ENCODE measurements at places on chromosomes 13 and 19.
A peak's percentile ranks its signal among the peaks of the same experiment; 100 is the strongest.

DNA sequence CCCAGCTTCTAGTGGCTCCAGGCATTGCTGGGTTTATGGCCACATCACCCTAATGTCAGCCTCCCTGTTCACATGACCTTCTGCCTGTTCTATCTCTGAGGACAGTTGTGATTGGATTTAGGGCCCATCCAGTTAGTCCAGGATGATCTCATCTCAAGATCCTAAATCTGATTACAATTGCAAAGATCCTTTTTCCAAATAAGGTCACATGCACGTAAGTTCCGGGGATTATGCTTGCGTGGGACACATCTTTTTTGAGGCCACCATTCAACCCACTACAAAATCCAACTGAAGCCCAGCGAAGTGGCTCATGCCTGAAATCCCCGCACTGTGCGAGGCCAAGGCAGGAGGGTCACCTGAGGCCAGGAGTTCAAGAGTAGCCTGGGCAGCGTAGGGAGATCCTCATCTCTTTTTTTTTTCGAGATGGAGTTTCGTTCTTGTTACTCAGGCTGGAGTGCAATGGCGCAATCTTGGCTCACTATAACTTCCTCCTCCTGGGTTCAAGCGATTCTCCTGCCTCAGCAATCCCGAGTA is 12.3 kb downstream of the PLD3 start:
- no peak for DNase-seq

GRCh38 chr19:4358709-4359626 is 15.6 kb downstream of the MPND start:
- DNase-seq, result no peak

GRCh38 chr19:38478273-38478971 is 44.9 kb downstream of the RYR1 start:
- no peak for DNase-seq

DNA sequence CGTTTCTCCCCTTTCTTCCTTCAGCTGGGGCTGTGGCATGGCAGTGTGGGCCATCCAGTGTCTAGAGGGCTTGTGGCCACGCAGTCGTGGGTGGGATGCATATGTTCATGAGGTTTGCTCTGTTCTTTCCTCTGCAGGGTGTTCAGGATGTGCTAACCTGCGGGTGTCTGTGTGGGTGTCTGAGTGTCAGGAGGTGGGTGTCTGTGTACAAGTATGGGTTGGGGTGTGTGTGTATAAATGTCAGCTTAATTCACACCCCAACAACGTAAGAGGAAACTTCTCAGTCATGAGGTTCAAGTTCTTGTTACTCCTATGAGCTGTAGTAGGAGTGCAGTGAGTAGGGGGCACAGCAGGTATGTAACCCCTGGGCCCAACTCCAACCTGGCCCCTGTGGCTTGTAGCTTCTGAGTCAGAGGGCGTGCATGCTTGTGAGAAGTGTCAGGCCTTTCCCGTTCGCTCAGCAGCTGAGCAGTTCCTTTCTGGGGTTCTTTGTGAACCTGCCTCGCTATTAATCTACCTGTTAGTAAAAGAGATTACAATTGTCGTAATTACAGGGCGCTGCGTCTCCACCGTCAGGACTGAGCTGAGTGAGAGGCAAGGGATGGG is 49.1 kb downstream of the NFIX start:
- DNase-seq, result no peak

DNA sequence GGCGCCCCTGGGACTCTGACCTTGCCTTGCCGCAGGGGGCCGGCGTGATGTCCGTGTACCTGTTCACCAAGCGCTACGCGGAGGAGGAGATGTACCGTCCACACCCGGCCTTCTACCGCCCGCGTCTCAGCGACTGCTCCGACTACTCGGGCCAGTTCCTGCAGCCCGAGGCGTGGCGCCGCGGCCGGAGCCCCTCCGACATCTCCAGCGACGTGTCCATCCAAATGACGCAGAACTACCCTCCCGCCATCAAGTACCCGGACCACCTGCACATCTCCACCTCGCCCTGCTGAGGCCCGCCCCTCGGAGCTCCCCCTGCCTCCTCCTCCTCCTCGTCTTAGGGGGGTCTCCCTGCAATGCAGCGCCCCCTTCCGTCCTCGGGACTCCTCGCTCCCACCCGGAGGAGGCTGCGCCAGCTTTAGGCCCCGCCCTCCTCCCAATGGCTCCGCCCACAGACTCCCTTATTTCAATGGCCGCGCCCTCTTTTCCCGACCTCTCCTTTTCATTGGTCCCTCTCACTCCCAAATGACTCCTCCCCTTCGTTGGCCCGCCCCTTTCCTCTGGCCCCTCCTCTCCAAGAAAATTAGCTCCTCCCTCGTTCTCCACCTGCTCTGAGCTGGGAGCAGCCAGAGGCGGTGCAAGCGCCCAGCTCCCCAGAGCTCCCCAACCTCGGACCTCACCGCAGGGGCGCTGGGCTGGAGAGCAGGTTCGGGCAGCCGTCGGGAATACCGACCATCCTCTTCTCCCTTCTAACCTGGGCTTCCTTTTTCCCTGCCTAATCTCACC is 20.5 kb upstream of the CACNG8 start:
- DNase-seq, result no peak

- no peak for DNase-seq
Observed at GRCh38 chr13:95530178-95530577, 22.3 kb upstream of the CLDN10 start.

- DNase-seq, result no peak
Observed at GRCh38 chr19:44747739-44748425, 626 bp upstream of the BCL3 start.

DNA sequence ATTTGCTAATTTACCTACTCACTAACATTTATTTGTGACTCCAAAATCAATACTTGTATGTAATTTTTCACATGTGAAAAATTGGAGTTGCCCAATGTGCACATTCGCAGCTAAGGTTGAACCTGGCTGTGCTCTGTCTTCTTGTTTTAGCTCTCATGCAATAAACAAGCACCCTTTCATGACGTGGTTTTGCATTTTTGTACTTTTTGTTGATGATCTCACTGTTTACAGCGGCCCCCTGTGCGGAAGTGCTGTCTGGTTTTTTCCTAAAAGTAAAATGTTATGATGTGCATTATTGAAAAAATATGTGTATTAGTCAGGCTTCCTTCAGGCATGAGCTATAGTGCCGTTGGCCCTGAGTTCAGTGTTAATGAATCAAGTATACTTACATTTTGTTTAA is 18.1 kb downstream of the DGKH start:
- no peak for DNase-seq

DNA sequence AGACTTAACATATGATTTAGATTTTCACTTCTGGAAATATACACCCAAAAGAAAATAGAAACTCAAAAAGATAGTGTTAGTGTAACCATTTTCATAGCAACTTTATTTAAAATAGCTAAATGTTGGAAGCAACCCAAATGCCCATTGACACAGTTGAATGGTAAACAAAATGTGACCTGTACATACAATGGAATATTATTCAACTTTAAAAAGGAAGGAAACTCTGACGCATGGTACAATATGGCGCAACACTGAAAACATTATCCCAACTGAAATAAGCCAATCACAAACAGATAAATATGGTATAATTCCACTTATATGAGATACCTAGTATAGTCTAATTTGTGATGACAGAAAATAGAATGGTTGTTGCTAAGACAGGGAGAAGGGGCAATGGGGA is 1456.1 kb upstream of the MIR17HG start:
- DNase-seq, result no peak

GRCh38 chr19:40394816-40395210 is 4.8 kb upstream of the HIPK4 start:
- DNase-seq, result no peak

DNA sequence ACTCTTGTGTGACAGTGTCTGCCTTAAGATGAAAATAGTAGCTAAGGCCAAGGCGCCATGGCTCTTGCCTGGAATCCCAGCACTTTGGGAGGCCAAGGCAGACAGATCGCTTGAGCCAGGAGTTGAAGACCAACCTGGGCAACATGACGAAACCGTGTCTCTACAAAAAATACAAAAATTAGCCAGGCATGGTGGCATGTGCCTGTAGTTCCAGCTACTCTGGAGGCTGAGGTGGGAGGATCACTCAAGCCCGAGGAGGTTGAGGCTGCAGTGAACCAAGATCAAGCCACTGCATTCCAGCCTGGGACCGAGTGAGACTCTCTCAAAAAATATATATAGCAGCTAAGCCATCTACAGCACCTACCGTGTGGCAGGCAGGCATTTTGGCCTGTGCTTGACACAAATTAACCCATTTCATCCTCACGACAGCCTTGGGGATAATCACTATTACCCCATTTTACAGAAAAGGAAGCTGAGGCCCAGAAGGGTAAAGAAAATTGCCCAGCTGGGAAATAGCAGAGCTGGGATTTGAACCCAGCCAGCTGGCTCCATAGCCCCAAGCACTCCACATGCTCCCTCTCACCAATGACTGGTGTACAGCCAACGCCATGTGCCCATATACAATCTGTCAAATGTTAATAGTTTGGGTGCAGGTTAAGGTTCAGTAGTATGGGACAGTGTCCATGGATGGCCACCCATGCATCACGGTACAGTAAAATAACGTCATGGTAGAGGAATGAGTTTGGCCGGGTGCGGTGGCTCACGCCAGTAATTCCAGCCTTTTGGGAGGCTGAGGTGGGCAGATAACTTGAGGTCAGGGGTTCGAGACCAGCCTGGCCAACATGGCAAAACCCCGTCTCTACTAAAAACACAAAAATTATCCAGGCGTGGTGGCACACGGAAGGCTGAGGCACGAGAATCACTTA is 3.1 kb downstream of the SLC1A5 start:
- no peak for DNase-seq

- no peak for DNase-seq
Observed at GRCh38 chr19:32691952-32692726, 518 bp downstream of the NUDT19 start.

- DNase-seq, result no peak
Observed at GRCh38 chr13:38386421-38386820, 36.8 kb downstream of the UFM1 start.

- DNase-seq, result no peak
Observed at GRCh38 chr13:63206461-63206860, 1790.8 kb upstream of the PCDH20 start.

- DNase-seq, result no peak
Observed at GRCh38 chr13:48578516-48579164, 45.8 kb upstream of the RCBTB2 start.

DNA sequence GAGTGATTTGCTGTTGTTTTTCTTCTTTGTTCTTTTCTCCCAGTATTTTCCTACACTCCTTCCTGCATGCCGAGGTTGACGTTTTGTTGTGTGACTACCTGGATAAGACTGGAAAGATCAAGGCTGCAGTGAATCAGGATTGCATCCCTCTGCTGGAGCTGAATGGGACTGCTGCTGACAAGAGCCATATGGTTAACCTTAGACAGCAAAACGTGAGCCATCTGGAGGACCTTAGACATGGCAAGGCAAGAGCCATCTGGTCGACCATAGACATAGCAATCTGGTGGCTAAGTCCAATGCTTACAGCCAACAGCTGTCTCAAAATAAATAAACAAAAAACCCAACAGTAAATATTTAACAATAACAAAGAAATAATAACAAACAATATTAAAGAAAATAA is 42.6 kb upstream of the ZNF91 start:
- no peak for DNase-seq

- DNase-seq, result no peak
Observed at GRCh38 chr13:99558570-99559180, 57.4 kb downstream of the TM9SF2 start.

DNA sequence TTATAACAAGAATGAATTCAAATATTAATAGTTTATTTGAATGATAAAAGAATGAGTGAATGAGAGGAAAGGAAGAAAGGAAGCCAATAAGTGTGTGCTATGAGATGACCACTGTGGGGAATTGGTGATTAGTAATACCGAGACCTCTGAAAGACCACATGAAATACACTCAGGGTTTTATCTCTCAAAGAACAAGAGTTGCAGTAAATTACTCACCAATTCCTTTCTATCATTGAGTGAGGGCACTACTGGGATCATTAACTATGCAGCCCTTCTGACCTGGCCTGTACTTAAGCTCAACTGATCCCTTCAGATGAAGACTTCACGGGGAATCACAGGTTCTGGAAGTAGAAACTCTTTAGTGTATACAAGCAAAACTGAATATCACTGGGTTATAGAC is 1636.1 kb downstream of the SLITRK5 start:
- no peak for DNase-seq

DNA sequence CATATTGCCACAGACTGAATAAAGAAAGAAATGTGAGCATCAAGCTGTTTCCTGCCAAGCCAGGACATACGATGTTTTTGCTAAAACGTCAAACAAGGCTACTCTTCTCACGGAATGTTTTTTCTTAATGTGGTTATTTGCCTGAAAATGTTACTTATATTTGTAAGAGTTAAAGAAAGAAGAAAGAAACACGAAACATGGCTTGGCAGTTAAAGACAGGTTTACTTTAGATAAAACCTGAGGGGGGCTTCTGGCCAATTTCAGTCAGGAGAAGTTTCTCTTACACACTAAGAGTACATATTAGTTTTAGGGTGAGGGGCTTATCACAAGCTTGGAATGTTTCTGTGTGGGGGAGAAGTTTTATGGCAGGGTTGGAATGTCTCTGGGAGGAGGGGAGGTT is 4.4 kb upstream of the OR10H4 start:
- DNase-seq, result peak; percentile 28

Measured in vagina (tissue), 2 donors.